ENCODE measurements at places on chromosomes 1 and 21.

DNA sequence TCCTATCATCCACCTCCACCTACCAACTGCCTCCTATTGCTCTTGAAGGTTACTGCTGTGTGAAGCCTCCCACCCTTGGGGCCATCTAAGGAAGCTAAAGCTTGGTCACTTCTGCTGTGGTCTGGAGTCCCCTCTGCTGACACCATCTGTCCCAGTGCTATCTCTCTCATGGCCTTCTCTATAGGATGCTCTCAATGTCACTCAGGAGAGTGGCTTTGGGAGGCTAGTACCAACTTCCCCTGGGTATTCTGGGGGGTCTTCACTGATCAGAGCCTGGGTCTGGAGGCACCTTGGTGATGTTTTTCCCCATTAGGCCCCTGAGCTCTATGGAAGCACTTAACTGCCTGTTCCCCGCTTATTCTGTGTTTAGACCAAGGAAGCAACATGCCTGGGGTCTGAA is 12.3 kb upstream of the NCF2 start:
- no peak for DNase-seq

DNA sequence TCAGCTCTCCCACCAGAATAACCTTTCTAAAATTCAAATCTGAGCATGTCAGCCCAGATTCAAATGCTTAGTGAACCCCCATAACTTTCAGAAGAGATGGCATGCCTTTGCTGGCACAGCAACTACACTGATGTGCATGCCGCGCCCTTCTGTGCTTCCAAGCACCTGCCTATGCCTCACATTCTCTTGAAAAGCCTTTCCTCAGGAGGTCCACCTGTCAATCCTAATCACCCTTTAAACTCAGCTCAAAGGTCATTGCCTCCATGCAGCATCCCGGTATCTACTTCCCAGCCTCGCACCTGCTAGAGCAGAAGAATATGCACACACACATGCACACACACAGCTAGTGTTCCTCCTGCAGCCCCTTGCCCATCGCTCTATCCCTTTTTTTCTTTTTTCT is 5.2 kb upstream of the S100A2 start:
- DNase-seq, result no peak

- DNase-seq, result no peak
These were observed 18.6 kb upstream of the PADI1 start for GRCh38 chr1:17186216-17186909.

DNA sequence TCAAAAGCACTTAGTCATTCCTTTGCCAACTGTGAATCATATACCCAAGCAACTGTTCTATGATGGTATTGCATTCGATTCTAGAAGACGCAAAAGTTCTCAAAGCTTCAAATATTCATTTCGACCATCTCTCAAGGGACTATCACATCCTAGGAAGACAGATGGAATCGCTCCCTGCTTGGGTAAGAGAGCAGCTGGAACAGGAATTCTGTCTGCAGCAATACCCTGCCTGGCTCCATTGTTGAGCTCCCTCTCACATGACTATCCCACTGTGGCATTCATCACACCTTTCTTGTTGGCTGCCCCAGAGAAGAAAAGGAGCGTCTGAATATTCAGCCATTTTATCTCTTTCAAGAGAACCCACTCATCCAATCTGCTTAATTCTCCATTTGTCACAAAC is 397.7 kb downstream of the NTNG1 start:
- DNase-seq, result peak; percentile 17
